ENCODE measurements at places on chromosomes 6 and 20. TPM values are rescaled to one million over a fixed set of nuclear protein-coding genes. Genes with fewer than 3 reads are reported as not detected.

Gene CDC25B
- 29.9 TPM for total RNA-seq

Gene VSX1
- total RNA-seq: not detected

Gene APOBEC2
- not detected for total RNA-seq

Gene REPS1
- total RNA-seq: 34.1 TPM

- DNase-seq: no peak
These were observed 39.4 kb downstream of the YTHDF1 start for GRCh38 chr20:63176427-63177133.

DNA sequence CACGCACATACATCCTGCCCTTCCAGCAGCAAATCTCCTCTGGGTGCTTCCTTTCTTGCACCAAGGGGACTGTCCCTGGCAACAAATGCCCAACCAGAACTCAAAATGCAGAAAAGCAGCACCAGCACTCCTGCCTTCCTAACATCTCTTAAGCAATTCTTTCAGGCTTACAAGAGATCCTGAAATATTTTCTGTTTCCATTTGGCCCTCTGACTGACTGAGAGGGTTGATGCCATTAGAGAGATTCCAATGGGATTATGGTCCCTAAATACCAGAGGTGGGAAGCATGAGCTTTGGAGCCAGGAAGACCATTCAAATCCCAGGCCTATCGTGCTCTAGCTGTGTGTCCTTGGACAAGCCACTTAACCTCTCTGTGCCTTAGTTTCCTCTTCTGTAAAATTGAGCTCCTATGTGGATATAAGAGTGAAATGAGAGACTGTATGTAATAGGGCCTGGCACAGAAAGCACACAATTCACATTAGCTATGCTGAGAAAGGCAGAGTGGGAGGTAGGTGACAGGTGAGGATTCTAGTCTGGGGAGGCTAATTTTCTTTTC, 56.8 kb downstream of the PRDM1 start:
- no peak for DNase-seq

DNA sequence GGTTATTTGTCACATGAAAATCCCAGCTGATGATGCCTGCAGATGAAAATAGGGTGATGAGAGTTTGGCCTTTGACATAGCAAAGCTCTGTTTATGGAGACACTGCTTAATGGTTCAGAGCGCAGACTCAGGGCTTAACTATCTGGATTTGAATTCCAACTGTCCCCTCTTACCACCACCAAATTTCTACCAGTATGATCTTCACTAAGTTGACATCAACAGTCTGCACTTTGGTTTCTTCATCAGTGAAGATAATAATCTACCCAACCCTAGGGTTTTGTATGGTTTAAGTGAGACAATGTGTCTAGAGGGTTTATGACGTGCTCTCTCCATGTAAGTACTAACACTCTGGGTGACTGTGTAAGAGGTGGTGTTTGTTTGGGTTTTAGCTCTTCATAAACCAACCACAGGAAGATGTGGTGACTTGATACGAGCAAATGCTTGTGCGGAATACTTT, 151.4 kb upstream of the TNFAIP3 start:
- no peak for DNase-seq

GRCh38 chr6:6505111-6505510, 83.4 kb upstream of the LY86 start:
- DNase-seq: peak; percentile 66

DNA sequence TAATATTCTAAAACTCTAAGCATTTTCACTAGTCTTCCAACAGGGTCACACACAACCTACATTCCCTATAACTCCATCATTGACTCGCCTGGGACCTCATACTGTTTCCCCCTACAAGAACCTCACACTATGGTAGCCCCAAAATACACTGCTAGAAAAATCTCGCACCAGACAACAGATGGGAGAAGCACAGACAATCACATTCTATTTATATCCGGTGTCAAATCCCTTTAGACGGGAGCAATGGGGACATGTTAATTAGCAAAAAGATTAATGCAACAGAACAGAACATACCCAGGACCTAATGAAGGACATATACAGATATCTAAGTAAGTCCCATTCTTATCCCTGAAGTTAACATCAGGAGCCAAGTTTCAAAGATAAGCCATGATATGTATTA, 33.6 kb downstream of the TMX4 start:
- no peak for DNase-seq

GRCh38 chr6:134719911-134720310, 230.0 kb downstream of the ALDH8A1 start:
- DNase-seq: no peak

- DNase-seq: no peak
These were observed 570.5 kb upstream of the CITED2 start for GRCh38 chr6:139944976-139945375.

DNA sequence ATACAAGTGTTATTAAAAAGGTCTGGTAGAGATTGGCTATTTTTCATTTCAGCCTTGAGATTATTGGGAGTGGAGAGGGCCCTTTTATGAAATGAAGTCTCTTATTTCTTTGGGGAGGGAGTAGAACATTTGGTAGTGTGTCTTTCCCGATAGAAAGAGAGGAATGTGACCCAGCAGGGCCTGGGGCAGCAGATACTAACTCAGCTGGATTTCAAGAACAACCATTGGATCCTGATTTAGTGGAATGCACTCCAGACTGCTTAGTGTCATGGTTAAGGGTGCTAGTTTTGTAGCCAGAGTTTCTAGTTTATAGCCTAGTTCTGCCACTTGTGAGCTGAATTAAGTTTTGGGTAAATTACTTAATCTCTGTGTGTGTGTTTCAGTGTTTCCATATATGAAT, 18.4 kb upstream of the FLRT3 start:
- no peak for DNase-seq

DNA sequence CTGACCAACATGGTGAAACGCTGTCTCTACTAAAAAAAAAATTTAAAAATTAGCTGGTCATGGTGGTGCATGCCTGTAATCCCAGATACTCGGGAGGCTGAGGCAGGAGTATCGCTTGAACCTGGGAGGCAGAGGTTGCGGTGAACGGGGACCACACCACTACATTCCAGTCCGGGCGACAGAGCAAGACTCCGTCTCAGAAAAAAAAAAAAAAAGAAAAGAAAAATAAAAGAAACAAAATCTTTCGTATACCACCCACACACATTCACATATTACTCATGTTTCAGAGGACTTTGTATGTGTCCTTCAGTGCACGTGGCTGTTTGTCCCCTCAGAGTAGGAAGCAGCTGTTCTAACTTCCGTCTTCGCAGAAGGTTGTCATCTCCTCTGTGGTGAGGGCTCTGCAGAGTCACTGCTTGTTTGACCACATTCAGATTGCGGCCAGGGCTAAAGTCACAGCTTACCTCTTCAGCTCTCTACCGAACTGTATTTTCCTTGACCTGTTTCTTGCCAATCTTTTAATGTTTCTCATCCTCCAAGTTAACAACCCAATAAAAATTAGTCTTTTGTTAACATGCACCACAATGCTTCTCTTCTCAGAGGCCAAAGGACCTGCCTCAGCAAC, 36.6 kb upstream of the HIVEP1 start:
- no peak for DNase-seq

DNA sequence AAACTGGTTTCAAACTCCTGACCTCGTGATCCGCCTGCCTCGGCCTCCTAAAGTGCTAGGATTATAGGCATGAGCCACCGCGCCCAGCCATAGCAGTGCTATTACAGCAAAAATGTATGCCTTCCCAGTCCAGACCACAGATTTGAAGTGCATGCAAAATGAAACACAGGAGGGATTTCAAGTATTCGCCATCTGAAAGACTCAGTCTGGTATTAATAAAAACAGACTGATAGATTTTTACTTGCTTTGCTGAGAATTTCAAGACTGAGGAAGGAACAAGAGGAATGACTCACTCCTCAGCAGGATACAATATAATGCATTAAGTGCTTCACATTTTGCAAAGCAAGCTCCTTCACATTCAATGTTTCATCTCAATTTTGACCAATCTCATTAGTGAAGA, 134.9 kb downstream of the TMEM200A start:
- DNase-seq: no peak

DNA sequence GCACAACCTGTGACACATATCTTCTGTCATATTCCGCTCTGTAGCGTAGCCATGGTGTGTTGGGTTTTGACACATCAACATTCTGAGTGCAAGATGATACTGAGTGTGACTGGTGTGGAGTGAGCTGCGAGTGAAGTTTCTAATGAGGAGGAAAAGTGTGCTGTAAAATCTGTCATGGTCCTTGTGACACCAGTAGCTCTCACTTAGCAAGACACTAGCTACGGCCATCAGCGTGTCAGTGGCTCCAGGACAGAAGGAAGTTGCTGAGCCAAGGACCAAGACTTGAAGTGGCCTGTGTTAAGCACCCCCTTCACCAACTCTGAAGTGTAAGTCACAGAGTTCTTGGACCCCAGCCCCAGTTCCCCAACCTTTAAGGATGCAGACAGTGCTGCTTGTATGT, 72.1 kb downstream of the TSHZ2 start:
- DNase-seq: peak; percentile 70

DNA sequence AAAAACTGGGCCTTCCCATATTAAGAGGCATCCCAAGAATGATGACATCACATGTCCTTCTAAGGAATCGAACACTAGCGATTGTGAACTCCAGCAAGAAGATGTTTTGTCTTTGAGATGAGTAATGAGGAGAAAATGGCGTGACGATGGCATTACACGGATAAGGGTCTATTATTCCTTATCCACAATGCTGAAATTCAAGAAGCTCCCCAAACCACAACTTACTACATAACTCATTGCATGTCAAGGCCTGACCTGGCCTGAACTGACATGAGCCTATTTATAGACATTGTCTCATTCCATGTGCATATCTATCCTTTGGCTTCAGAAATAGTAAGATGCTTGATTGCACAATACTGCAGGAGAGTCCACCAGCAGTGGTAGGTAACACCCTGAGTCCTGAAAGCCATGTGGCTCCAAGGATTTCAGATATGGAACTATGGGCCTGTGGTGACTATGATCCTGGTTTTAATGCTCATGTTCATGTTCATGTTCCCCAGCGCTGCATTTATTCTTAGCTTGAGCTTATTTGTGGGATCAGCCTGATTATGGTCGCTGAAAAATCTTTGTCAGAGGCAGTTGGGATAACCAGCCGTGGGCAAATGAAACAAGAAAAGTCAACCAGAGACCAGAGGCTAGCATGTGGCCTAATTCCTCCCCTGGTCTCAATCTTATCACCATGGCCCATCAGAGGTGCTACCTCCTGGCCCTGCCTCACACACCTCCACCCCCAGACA, 183.2 kb upstream of the JARID2 start:
- no peak for DNase-seq

DNA sequence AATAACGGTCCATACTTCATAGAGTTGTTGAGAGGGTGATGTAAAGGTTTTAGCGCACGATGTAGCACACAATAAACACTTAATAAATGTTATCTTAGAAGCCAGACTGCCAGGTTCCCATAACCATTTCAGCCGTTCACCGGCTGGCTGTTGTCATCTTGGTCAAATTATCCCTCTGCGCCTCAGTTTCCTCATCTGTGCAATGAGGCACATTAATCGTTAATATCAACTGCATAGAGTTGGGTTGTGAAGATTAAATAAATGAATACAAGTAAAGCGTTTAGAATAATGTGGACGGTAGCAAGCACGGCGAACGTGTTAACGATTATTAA, 432 bp upstream of the PSMF1 start:
- no peak for DNase-seq

DNA sequence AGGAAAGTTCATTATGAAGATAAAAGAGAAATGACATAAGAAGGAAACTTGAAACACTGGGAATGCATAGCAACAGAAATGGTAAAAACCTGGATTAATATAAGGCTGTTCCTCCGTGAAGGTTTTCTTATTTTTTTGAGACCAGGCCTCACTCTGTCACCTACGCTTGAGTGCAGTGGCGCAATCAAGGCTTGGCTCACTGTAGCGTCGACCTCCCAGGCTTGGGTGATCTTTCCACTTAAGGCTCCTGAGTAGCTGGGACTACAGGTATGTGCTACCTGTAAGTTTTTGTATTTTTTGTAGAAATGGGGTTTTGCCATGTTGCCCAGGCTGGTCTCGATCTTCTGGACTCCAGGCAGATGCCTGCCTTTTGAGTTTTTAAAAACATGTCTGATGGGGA, 51.7 kb downstream of the PANK2 start:
- no peak for DNase-seq

GRCh38 chr6:117200067-117200466, 65.3 kb upstream of the VGLL2 start:
- DNase-seq: no peak

DNA sequence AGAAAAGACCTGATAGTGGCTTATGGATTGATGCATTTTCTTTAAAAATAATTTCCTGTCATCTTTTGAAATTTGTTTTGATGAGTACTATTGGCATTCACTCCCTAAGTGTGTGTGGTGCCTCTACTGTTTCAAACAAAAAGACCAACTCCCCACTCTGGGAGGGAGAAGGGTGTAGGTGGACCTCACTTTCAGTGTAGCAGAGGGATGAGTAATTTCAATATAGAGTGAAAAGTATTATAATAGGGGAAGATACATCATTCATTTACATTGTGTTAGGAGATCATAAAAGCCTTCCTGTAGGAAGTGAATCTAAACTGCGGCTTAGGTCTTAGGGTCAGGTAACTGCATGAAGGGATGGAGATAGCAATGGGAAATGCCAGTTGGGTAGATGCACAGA, 46.4 kb downstream of the SAMD3 start:
- DNase-seq: no peak

GRCh38 chr6:37201726-37202125, 31.8 kb downstream of the PIM1 start:
- DNase-seq: no peak

GRCh38 chr6:23175391-23175790, 606.0 kb downstream of the HDGFL1 start:
- DNase-seq: no peak

GRCh38 chr6:8642131-8642530, 206.8 kb upstream of the SLC35B3 start:
- no peak for DNase-seq

DNA sequence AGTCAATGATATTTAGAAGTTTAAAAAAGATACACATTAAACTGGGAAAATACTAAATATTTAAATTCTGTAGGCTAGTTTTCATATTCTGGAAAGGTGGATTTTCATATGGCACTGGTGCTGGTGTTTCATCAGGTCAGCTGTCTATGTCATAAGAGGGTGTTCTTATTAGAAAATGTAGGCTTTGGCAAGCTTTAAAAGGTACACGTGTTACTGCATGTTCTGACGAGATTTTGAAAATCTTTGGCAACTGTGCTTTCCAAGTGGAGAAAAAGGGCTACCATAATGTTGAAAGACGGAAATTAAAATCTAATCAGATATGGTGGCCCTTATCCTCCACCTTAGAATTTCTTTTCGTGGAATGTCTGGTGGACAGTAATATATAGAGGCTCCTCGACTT, 30.0 kb downstream of the SLC22A3 start:
- no peak for DNase-seq

GRCh38 chr6:129134535-129134934, 251.6 kb downstream of the LAMA2 start:
- DNase-seq: no peak

DNA sequence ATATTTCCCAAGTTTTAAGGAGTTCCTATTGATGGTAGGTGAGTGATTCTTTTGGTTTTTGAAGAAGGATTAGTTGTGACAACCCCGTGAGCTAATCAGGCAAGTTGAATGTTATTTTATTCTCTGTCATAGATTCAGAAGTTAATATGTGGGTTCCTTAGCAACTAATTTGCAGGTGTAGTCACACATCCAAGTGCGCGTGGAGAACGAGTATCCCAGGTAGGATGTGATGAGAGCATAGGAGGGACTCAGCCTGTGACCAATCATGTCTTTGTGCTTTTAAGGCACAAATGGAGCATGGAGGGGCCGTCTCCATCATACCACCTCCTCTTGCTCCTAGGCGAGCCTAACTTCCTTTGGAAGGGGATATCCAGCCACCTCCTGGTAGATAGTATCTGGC, 41.1 kb downstream of the PPP1R14C start:
- no peak for DNase-seq
